Bone marrow (tissue), 2 donors: ENCODE measurements at places on chromosomes 4 and X.

DNA sequence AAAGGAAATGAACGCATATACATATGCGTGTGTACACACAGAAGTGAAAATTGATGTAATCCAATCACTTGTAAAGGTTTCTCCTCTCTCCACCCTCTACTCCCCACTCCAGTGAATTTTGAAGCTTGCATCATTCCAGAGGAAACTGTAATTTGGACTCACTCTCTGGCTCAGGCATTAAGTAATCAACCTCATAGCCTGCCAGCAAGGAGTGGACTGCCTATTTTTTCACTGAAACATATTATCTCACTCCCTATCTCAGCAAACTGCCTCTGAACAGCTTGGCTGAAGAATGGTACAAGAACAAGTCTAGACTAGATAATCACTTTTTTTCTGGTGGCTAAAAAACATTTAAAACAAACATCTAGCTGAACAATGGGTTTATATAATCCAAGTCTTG lies 124.2 kb downstream of the C4orf51 start:
- DNase-seq, result no peak

DNA sequence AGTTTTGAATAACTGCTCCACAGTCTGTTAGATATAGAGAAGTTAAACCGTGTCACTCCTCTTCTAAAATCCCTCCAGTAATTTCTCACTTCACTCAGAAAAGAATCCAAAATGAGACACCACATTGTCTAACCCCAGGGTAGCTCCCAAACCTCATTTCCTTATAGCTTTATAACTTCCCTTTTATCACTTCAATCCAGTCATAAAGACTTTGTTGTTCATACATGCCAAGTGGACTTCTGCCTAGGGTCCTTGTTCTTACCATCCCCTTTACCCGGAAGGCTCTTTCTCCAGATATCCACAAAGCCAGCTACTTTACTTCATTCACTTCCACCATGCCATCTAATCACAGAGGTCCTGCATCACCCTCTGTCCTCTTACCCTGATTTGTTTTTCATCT lies 156.2 kb downstream of the GABRB1 start:
- DNase-seq, result no peak

GRCh38 chr4:19438233-19438632 lies 813.5 kb upstream of the SLIT2 start:
- no peak for DNase-seq

- DNase-seq, result no peak
These were observed 10.8 kb downstream of the PSAPL1 start for GRCh38 chr4:7423801-7424552.

GRCh38 chrX:97016106-97016505 lies 132.4 kb downstream of the RPA4 start:
- DNase-seq, result no peak

GRCh38 chr4:178599521-178599920 lies 1157.3 kb upstream of the AGA start:
- no peak for DNase-seq

DNA sequence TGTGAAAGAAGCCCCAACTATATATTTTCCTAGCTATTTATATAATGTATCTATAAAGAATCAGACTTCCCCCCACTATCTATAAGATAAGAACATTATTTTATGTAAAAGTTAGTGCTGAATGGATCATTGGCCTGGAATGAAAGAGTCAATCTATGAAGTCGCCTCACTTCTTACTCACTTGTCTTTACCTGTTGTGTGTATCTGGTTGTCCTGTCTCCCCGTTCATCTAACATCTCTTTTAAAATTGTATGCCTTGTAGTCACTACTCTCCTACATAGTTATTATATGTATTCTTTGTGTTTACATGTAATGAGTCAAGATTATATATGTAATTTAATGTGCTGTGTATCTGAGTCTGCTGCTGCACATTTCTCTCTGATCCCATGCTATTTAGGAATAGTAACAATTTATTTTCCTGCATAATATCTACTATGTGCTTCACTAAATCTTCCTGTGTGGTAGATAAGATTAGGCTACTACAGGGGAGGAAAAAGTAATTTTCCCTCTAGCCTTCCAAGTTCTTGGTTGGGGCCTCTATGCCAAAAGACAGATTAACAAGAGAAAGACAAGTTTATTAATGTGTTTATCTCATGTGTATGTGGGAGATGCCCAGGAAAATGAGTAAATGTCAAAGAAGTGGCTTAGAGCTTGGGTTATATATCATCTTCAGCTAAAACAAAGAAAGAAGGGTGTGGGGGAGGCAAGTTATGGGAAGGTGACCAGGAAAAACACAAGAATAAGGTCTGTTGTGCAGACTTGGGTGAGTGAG lies 77.6 kb upstream of the FRMPD4 start:
- DNase-seq, result no peak

DNA sequence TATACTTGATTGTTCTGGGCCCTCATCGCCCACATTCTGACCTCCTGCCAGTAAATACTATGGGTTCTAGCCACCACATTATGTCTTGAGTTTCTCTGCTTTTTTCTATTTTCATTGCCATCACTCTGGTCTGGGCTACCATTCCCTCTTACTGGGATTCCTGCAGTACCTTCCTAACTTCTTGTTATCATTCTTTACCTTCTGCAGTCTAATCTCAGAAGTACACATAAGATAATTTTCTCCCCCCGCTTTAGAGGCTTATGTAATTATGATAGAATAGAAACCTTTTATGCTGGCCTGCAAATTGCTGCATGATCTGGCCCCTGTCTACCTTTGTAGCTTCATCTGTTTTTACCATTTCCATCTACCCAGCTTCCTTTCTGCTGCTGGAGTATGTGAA lies 19.2 kb downstream of the STIM2 start:
- no peak for DNase-seq

- DNase-seq, result no peak
These were observed 80.6 kb downstream of the PPP2R2C start for GRCh38 chr4:6391852-6392188.

- DNase-seq, result peak; percentile 93
These were observed 7.8 kb upstream of the SH3TC1 start for GRCh38 chr4:8191136-8191747.

DNA sequence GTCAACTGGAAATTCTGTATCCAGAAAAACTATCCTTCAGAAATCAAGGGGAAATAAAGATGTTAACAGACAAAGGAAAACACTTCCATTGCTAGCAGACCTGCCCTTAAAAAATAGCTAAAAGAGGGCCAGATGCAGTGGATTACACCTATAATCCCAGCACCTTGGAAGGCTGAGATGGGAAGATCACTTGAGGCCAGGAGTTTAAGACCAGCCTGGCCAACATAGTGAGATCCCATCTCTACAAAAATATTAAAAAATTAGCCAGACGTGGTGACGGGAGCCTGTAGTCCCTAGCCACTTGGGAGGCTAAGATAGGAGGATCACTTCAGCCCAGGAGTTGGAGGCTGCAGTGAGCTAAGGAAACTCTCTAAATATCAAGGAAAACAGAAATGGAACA lies 67.4 kb downstream of the CNOT6L start:
- no peak for DNase-seq

DNA sequence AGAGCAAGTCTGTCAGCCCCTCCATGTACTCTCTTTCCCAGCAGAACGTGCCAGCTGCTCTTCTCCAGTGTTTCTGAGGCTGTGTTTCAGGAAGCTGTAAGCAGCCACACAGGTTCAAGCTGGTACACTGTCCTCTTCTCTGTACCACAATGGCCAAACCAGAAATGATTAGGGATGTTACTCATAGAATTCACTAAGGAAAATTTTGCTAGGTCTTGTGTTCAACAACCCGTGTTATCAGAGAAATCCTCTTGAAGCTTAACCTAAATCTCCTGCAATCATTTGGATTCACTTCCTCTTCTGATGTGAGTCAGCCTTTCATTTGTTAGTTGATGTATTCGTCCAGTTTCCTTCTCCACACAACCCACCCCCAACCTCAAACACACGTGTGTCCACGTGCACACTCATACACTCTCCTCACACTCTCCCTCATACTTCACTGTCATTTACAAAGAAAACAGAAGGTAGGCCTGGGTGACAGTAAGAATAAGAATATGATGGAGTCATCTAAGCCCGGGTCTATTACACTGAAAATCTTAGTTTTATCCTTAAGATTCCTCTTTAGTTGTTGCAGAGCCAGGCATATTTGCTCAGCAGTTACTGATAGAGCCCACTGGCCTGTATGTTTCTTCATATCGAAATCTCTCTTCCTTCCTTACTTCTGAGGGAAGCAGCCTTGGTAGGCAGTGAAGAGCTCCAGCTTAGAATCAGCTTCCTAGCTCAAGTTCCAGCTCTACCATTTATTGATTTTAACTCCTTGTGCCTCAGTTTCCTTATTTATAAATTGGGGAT lies 63.4 kb downstream of the DCUN1D4 start:
- no peak for DNase-seq
